HFF-Myc (cell line): ENCODE measurements at places on chromosomes 5 and 9.

- DNase-seq: no peak
Observed at GRCh38 chr5:56692359-56693219, 122.8 kb upstream of the MAP3K1 start.

- no peak for DNase-seq
Observed at GRCh38 chr9:109418827-109419226, 79.3 kb downstream of the PTPN3 start.

- DNase-seq: no peak
Observed at GRCh38 chr9:69314547-69314946, 10.5 kb upstream of the ENTREP1 start.

GRCh38 chr5:151847871-151848270 is 76.1 kb downstream of the G3BP1 start:
- DNase-seq: no peak

GRCh38 chr5:37490120-37490810 is 111.1 kb downstream of the WDR70 start:
- DNase-seq: no peak
